ENCODE measurements at places on chromosomes 2 and 18.

DNA sequence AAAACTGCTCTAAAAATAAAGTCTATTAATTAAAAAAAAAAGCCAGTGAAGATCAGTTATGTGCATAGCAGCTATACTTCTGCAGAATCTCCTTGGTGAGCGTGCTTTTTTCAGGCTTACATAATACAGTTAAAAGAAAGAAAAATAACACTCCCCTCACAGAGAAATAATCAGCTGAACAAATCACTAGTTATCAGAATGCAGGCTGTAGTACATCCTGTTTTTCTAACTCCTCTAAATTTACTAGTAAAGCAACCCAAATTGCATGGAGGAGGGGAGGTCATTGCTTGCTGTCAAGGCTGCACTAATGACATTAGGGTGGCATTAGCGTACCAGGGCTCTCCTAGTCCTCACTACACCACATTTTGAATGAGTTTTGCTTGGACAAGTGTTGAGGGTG lies 192.2 kb downstream of the PLCL1 start:
- DNase-seq: no peak

GRCh38 chr2:38508311-38509039 lies 94.3 kb downstream of the HNRNPLL start:
- DNase-seq: peak; percentile 37

- DNase-seq: peak; percentile 52
These were observed 85.1 kb upstream of the ACAA2 start for GRCh38 chr18:49898421-49898820.

DNA sequence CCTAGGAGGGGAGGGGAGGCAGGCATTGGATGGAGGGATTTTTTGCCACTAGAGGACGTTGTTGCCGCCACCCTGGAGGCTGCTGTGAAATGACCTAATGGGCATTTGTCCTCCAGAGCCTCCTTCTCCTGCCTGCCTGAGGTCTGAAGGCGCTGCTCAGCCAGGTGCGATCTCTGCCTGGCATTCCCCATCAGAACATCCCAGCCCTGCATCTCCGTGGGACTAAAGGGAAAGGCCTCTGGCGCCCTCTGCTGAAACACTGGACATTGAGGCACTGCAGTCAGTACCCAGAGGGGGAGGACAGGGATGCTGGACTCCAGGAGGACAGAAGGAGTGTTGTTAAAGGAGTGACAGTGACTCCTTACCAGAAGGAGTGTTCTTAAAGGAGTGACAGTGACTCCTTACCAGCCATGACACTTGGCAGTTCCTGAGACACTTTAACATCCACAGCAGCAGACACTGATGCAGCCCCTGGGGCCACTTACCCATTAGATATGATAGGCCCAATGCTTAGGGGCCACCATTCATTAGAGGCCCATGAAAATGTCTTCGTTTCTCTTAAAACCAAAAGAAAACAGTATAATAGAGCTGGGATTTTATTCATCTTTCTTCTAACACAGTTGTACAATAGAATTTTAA lies 17.0 kb downstream of the THNSL2 start:
- peak; percentile 65 for DNase-seq

- peak; percentile 47 for DNase-seq
These were observed 613.4 kb downstream of the ARHGAP15 start for GRCh38 chr2:143742581-143742980.
